Activated T-helper 1 cell treated with anti-CD3 and anti-CD28 coated beads, Interleukin-12 subunit alpha, Interleukin-12 subunit beta, Interleukin-2, Interleukin-4 antibody, amounts not matched to agents 30 ng/mL and 10 ng/mL and 1 ng/mL, durations not matched to agents 14 hours and 24 hours and 36 hours (primary cell): ENCODE measurements at places on chromosomes 12 and 14.

- DNase-seq = no peak
- no peaks in the 10 kb centered on the region for H3K27me3 ChIP-seq
- H3K36me3 ChIP-seq = no peaks in the 10 kb centered on the region
Observed at GRCh38 chr12:106632797-106633450, 50.1 kb downstream of the RFX4 start.

DNA sequence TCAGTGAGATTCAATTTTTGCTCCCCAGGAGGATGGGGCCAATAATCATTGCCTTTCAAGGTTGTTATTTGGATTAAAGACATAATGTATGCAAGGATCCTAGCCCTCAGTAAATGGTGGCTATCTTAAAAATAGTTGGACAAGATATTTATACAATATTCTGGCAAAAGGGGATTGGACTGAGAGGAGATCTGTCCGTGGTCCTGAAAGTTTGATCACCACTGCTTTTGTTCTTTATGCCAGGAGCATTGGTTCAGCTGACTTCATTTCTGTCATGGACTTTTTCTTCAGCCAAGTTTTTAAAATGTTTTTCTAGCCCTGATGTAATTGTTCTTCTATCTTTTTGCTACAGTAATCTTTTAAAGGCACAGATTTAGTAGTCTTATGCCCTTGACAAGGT lies 70.2 kb upstream of the TCL1A start:
- H3K27ac ChIP-seq = no peak overlapping the region
- H3K36me3 ChIP-seq = no peaks in the 10 kb centered on the region
- DNase-seq = no peak
- H3K27me3 ChIP-seq = no peaks in the 10 kb centered on the region
- no peak overlapping the region for H3K4me3 ChIP-seq

- H3K4me3 ChIP-seq = no peak overlapping the region
- H3K36me3 ChIP-seq = peaks cover 49% of the 10 kb centered on the region
- H3K4me1 ChIP-seq = peaks cover 69% of the 10 kb centered on the region
- H3K27me3 ChIP-seq = no peaks in the 10 kb centered on the region
Observed at GRCh38 chr12:104538891-104539462, 82.2 kb downstream of the CHST11 start.

DNA sequence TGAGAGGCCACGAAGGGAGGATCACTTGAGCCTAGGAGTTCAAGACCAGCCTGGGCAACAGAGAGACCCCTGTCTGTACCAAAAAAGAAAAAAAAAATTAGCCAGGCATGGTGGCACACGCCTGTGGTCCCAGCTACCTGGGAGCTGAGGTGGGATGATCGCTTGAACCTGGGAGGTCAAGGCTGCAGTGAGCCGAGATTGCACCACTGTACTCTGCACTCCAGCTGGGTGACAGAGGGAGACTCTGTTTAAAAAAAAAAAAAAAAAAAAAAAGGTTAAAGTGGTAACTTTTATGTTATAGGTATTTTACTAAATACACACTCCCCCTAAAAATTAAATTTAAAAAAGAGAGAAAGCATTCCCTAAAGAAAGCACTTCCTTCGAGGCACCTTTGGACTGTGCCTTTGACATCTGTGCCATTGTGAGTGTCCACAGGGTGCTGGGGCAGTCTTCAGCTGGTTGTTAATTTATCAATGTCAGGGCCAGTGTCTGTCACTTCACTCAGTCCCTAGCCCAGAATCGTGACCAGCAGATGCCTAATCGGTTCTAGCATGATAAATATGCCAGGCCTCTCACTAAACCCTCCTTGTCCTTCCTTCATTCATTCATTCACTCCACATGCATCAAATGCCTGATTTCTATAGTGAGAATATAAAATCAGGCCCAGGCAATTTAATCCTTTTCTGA lies 63.1 kb downstream of the B4GALNT3 start:
- DNase-seq = no peak
- no peak overlapping the region for H3K4me3 ChIP-seq
- H3K4me1 ChIP-seq = no peaks in the 10 kb centered on the region
- H3K27ac ChIP-seq = no peak overlapping the region

GRCh38 chr14:25044106-25044698 lies 5.7 kb downstream of the STXBP6 start:
- DNase-seq = no peak
- H3K27me3 ChIP-seq = peaks cover 26% of the 10 kb centered on the region
- H3K4me1 ChIP-seq = no peaks in the 10 kb centered on the region
- no peak overlapping the region for H3K4me3 ChIP-seq

- H3K4me3 ChIP-seq = peak overlapping the region; percentile 81
- H3K27me3 ChIP-seq = no peaks in the 10 kb centered on the region
- H3K4me1 ChIP-seq = peaks cover 95% of the 10 kb centered on the region
- H3K36me3 ChIP-seq = peaks cover 43% of the 10 kb centered on the region
- H3K27ac ChIP-seq = peak overlapping the region; percentile 97
- DNase-seq = no peak
Observed at GRCh38 chr14:61344437-61345150, 23.2 kb downstream of the PRKCH start.

DNA sequence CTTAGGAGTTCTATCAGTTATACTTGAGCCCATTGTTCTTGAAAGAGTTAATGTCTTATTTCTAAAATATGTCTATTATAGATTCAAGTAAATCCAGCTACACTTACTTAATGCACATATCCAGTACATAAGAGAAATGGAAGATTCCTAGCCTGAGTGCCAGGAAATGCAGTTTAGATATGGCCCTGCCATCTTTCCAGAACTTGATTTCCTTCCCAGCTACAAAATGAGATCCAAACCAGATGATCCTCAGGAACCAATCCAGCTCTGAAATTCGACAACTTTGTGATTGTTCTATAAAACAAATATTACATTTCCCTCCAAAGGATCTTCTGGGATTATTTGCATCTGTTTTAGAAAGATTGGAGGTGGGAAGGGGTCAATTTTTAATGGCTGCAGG lies 317.3 kb upstream of the GARIN6 start:
- H3K27ac ChIP-seq = no peak overlapping the region
- no peak for DNase-seq
- H3K4me3 ChIP-seq = no peak overlapping the region
- no peaks in the 10 kb centered on the region for H3K27me3 ChIP-seq
- H3K4me1 ChIP-seq = no peaks in the 10 kb centered on the region
